ENCODE measurements at places on chromosomes 1 and 21.

DNA sequence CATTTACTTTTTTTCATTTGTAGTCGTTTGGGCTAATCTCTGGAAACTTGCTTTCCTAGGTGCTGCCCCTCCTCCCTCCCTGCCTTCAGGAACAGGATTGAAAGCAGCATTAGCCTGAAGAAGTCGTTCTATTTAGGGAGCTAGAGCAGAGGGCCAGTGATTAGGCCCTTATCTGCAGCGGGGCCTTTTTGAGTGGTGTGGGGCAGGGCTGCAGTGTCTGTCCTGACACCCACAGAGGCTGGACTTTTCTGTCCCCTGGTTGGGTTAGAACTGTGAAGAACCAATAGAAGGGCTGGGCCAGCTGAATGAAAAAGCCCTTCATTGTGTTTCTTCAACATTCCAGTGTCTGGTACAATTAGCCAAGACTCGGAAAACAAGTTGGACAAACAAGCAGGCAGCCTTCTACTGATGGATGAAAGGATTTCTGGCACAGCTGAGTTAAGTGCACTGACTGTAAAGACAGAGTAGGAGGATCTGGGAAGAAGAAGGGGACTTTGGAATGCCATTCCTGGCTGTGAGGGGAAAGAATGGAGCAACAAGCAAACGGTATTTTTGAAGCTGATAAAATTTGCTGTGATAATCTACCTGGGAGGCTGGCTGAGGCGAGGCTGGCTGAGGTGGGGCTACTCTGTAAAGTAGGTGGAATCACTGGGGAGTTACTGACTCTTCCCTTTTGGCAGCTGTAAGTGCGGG is 9.7 kb downstream of the MACF1 start:
- DNase-seq, result no peak

DNA sequence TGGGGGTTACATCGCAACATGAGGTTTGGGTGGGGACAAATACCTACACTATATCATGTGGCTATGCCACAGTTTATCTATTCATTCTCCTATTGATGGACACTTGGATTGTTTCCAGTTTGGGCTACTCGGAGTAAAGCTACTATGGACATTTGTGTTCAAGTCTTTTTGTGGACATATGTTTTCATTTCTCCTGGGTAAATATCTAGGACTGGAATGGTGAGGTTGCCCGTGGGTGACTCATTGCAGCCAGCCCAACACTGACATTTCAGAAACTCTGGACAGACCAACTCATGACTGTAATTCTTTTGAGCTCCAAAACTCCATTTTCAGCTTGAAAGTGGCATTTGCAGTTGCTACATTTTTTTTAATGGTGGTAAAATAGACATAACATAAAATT is 82.7 kb downstream of the KAZN start:
- DNase-seq, result no peak

DNA sequence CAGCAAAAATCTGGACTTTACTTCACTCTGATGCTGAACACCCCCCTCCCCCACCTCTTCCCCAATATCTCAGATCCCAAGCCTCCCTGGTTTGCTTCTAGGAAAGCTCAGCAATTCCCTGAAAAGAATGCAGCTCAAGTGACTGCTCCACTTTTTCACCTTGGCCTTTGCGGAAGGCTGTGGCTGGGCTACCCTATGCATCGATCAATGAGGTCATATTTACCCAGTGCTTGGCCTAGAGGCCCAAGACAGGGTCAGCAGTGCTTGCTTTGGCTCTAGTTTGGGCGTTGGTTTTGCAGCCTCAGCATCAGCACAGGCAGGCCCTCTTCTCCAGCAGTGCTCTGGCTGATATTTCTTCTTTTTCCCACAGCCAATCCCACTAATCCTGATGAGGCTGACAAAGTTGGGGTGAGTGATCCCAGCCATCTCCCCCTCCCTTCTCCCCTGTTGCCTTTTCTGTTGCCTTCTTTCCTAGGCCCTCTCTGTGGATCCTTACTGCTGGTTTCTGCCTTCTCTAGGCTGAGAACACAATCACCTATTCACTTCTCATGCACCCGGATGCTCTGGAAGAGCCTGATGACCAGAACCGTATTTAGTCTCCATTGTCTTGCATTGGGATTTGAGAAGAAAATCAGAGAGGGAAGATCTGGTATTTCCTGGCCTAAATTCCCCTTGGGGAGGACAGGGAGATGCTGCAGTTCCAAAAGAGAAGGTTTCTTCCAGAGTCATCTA is 14.2 kb downstream of the FCGR2B start:
- no peak for DNase-seq

GRCh38 chr1:221268295-221268694 is 389.1 kb downstream of the HLX start:
- no peak for DNase-seq
